SW 1271 (cell line): ENCODE measurements at places on chromosomes 12 and 14.
A peak's percentile ranks its signal among the peaks of the same experiment; 100 is the strongest.

DNA sequence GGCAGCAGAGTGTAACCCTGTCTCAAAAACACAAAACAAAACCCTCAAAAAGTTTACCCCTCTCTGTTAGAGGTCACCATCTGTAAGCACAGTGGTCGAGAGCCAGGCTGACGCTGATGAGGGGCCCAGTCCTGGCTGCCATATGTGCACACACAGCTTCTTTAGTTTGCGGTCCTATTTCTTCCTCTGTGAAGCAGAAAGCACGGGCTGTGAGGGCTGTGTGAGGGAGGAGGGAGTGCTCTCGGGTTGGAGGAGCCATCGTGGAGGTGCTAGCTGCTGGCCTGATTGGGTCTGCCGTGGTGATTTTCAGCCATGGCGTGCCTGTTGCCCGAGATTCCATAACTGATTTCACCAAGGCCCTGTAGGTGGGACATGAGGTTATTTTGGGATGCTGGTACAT is 3.5 kb downstream of the ULK1 start:
- DNase-seq, result no peak

DNA sequence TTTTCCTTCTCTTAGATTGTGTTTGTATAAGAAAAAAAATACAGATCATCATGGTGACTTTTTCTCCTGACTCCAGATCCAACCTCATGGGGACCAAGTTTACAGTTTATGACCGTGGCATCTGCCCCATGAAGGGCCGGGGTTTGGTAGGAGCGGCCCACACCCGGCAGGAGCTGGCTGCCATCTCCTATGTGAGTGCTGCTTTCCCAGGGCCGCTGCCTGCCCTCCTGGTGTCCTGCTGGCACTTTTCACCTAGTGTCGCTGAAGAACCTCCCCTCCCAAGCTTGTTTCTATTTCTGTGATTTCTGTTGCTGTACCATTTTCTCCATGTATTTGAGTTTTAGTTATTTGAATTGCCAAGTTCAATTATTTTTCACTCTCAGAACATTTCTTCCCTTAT is 24.8 kb upstream of the TEAD4 start:
- no peak for DNase-seq

DNA sequence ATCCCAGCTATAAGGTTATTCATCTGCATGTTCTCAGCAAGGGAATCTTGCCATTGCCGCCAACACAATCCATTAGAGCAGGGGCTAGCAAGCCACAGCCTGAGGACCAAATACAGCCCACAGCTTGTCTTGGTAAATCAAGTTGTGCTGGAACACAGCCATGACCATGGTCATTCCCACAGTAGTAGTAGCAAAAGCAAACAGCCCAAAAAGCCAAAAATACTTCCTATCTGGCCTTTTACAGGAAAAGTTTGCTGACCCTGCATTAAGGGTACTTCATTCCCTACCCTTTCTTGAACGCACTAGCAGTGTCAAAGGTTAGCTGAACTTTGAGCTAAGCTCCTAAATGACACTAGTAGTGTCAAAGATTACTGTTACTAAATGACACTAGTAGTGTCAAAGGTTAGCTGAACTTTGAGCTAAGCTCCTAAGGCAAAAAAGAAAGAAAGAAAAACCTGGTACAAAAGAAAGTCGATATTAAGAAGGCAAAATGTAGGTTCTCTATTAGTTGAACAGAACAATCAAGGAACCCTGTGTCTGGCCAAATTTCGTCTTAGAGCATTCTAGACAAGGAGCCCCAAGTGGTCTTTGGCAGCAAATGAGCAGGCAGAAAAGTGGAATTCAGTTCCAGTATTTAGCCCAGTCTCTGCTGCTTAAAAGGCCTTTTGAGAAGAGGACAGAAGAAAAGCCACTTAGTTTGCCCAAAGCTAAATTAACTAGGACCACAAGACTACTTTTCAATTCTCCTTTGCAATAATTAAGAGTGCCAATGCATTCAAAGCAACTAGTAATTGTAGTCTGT is 67.7 kb downstream of the NT5DC3 start:
- DNase-seq, result no peak

GRCh38 chr12:97148941-97149559 is 242.0 kb downstream of the NEDD1 start:
- peak; percentile 9 for DNase-seq

- DNase-seq, result no peak
Observed at GRCh38 chr12:29333178-29333577, 47.8 kb downstream of the ERGIC2 start.

- DNase-seq, result no peak
Observed at GRCh38 chr14:36316131-36316530, 4.3 kb downstream of the MBIP start.
